Foreskin keratinocyte (primary cell): ENCODE measurements at places on chromosomes 13 and 19. TPM values are rescaled to one million over a fixed set of nuclear protein-coding genes. Genes with fewer than 3 reads are reported as not detected.

The PRTN3 gene
- total RNA-seq, result not detected in 2 replicates

The SLC17A7 gene
- not detected in 2 replicates for total RNA-seq

The ZNF649 gene
- total RNA-seq, result 8.1 and 10.4 TPM in 2 replicates

The KASH5 gene
- not detected in 2 replicates for total RNA-seq
